GDM1 (cell line): ENCODE measurements at places on chromosomes 6 and 20.

DNA sequence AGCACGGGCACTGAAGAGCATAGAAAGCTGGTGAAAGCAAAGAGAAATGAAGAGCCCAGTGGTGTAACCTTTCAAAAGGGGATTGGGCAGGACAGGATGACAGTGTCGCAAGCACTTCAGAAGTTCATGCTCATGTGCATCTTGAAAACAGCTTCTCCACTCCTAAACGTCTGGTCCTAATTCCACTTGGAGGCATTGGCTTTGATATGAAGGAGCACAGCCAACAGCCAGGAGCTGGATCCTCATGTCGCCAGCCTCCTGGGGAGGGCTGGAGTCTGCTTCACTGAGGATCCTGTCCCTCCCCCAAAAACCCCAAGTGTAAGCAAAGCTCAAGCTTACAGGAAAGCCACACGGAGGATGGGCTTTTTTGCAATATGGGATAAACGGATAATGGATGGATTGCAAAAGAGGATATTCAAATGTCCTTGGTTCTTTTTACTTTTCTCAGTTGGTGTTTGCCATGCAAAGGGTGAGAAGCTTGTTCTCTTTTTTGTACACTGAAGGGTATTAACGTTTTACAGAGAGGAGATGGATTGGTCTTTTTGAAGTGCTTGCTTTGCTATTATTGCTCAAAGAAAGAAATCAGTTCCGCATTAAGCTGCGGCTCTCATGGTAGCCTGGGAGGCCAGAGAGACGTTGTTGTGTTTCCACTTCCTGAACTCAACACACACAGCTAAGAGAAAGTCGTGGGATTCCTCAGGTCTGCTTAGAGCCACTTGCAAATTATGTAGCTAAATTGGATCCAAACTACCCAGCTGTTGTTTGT lies 92.2 kb downstream of the SIM1 start:
- no peak for DNase-seq

- DNase-seq = peak; percentile 24
Observed at GRCh38 chr20:4973330-4974097, 27.8 kb downstream of the SLC23A2 start.

DNA sequence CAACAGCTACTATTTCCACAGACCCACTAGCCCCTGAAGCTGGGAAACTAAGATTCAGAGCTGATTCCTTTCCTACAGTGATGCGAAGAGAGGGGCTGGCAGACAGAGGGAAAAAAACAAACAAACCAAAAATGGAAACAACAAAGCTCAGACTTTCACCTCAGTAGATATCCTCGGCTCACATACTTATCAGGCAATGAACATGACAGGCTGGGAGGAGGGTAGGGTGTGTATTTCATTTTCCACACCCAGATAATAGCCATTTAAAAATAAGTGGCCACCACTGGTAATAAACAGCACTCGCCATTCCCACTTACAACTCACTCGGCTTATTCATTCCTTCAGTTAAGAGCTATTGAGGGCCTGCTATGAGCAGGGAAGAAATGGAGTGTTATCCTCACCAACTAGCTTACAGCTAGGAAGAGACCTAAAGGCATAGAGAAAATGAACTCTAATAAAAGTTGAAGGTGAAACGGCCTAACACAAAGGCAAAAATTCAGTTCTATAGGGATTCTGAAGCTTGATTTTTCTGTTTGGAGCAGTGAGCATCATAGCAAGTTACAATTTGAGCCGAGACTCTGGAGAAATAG lies 32.0 kb upstream of the SPTLC3 start:
- no peak for DNase-seq

GRCh38 chr6:27592481-27593199 lies 119.7 kb upstream of the ZNF184 start:
- DNase-seq = no peak

- DNase-seq = no peak
Observed at GRCh38 chr6:142856624-142857232, 88.2 kb downstream of the HIVEP2 start.

DNA sequence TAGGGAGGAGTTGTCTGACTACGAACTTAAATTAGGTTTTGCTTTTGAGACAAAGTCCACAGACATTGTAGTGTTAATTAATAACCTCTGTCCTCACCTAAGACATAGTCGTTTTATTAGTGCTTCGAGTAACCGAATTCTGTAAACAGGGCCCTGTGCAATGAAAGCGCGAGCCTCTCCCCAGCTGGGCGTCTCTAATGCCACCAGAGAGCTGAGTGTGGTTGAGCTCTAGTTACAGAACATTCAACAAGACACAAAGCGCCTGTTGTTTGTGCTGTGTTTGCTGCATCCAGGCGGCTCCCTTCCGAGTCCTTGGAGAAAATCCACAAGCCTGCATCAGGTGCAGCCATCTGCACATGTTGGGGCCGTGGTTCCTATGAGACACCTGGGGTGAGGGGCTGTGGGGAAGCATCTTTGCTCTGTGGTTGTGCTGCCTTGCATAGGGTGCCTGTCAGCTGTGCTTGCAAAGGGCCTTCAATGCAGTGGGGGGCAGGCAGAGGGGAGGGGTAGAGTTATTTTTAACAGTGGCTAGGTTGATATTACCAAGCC lies 63.9 kb downstream of the CD164 start:
- DNase-seq = peak; percentile 50
